Stimulated activated CD8-positive, alpha-beta memory T cell treated with anti-CD3 and anti-CD28 coated beads, Interleukin-15, amount 100 ng/mL, for 48 hours (primary cell): ENCODE measurements at places on chromosomes 1 and 21.

DNA sequence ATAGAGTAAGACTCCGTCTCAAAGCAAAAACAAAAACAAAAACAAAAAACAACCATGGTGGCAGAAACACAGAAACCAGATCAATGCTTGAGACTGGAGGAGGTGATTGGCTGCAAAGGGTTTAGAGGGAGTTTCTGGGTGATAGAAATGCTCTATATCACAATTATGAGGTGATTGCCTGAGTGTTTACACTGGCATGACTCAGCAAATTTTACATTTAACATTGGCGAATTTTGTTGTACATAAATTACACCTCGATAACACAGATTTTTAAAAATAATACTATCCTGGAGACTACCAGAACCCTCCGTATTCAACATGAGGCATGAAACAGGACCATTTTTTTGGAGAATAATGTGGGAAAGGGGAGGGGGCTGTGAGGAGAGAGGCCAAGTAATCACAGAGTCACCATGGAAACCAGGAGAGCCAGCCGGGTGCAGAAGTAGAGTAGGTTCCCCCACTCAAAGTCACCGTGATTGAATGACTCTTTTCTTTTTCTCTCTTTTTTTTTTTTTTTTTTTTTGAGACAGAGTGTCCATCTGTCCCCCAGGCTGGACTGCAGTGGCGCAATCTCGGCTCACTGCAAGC, 24.3 kb downstream of the HEYL start:
- DNase-seq, result no peak

- DNase-seq, result no peak
Observed at GRCh38 chr1:45488666-45489377, 2.1 kb downstream of the TESK2 start.

DNA sequence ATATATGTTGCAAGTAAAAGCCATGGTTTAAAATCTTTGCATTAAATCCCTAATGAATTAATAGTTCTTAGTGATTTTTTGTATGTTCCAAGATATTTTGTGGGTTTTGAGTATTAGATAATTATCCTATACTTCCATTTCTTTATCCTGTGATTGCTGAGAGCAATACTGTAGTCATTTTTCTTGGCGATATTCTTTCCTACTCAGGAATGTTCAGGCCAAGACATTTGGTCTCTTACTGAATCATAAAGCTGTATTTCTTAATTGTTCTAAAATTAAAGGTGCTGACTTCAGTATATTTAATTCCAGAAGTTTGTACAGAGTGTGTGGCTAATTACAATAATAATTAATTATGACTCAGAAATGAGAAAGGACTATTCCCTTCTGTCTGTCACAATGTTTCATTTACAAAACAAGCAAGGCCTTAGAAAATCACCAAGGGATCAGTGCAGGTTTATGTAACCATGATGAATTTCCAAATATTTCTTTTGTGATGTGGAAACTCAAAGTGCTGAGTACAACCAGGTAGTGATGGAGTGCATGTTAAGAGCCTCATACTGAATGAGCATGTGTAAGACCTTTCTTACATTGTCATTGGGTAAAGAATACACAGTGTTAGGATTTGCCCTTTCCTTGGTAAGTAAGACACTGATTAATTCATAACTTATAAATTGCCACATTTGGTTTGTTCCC, 161.2 kb downstream of the HMCN1 start:
- no peak for DNase-seq

GRCh38 chr1:187516874-187517273, 688.1 kb downstream of the PLA2G4A start:
- no peak for DNase-seq

DNA sequence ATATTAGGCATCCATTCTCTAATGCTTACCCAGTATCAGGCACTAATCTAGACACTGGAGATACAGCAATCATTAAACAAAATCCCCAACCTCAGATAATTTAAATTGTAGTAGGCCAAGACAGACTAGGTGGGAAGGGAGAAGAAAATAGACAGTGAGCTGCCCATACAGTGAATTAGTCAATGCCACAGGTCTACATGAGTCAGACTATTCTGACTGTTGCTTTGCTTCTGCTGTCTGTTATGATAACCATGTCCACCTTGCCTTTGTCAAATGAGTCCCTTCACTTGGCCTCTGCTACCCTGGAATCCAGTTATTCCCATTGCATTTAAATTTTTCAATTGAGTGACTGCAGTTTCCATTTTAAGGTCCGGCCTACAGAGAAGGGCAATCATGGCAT, 59.5 kb downstream of the PIK3R3 start:
- no peak for DNase-seq
